ENCODE measurements at places on chromosomes 7 and 10.

DNA sequence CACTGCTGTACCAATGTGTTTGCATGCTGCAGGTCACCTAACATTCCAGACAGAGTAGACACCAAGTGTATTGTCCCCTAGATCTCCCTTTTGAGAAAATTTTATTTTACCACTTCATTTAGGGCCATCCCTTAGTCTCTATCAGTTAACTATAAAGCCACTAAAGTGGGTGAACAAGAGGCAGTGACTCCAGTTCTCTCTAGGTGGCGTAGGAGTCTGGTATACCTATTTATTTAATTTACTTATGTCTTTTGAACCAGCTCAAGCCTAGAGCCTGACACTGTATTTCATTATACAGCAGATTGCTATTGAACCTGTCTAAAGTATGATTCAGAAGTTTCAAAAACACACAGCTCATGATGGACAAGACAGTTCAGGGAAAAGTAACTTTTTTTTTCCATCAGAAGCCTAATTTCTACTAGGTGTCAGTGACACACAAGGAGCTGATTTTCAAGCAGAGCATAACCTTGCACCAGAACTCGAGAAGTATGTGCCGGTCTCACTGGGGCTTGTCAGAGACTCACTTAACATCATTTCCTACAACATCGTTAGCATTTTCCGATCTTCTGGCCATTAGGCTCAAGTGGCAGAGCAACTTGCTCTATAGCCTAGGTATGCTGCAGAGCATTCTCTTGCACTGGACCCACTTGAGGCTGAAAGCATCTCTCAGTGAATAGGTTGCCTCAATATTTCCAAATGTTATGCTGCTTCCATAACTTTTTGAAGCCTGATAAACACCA, 175.4 kb downstream of the CDC14C start:
- DNase-seq, result no peak

DNA sequence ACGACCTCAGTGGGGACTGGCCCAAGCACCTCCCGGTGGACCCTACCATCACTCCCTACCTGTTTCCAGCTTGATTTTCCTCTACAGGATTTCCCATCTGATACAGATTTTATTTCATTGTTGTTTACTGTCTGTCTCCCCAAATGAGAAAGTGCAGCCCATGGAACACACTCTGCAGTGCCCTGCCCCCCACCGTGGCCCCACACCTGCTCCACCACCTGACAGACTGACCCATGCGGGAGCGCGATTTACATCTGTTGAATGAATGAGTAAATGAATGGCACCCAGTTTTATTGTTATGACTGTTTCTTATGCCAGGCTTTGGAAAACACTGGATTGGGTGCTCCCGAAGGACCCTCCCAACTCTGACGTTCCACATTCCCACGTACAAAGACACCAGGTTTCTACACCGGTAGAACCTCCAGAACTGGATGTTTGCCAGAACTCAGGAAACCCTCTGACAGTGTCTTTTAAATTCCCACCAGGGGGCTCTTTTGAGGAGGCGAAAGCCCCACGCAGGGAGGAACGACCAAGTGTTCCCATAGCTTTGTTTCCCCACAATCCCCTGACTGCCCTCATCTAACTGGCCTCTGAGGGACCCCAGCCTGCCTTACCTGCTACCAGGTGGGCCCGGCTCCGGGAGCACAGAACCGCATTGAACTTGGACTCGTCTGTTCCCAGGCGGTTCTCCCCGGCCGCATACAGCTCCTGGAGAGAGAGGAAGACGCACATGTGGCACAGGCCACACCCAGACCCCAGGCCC, 29.0 kb downstream of the PLAC9 start:
- no peak for DNase-seq

GRCh38 chr7:1632916-1633785, 36.9 kb upstream of the ELFN1 start:
- DNase-seq, result no peak

DNA sequence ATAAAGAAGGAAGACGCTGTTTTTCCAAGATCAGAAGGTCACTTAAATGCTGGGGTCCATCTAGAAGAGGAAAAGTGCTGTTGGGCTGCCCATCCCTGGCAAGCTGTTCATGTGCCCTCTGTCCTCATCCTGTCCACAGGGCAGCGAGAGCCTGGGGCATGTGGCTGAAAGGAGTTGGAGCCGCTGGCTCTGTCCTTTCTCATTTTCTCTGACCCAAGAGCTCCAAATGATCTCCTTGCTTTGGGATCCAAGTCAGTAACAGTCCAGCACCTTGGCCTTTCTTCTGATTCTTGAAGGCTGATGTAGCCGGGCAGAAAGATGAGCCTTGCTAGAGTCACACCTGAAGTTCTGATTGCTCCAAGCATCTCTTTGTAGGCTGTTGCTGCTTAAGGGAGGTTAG, 44.4 kb downstream of the SPDYE5 start:
- DNase-seq, result no peak

DNA sequence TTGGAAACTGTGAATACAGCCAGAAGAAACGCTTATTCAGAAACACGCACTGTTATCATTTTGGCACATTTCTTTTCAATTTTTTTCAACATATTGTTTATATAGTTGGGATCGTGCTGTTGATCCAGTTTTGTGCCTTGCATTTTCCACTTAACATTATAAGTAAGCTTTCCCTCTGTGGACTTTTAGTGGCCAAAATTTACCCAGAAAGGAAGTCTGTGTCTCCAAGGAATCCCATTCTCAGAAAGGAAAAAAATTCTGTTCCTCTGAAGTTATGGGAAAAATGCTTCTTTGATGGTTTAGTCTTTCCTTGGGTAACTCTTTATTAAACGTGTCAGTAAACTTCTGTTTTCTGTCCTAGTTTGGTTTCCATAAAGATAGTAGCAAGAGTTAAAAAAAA, 280.0 kb downstream of the REEP3 start:
- DNase-seq, result no peak

DNA sequence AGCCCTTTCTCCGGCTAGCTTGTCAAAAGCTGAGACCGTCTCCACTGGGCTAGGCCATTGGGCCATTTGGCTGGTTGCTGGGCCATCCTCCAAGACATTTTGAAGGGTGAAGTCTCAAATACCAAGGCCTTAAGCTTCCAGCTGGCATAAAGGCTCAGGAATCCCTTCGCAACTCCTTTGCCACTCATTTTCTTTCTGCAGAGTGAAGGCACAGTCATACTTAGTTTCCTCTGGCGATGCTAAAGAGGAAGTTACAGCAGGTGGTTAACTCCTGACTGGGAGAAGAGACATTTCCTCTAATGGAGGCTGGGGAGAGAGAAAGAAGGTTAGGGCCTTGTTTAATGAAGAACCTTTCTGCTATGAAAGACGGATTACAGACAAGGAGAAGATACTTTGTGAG, 4.8 kb upstream of the REPIN1 start:
- DNase-seq, result no peak

DNA sequence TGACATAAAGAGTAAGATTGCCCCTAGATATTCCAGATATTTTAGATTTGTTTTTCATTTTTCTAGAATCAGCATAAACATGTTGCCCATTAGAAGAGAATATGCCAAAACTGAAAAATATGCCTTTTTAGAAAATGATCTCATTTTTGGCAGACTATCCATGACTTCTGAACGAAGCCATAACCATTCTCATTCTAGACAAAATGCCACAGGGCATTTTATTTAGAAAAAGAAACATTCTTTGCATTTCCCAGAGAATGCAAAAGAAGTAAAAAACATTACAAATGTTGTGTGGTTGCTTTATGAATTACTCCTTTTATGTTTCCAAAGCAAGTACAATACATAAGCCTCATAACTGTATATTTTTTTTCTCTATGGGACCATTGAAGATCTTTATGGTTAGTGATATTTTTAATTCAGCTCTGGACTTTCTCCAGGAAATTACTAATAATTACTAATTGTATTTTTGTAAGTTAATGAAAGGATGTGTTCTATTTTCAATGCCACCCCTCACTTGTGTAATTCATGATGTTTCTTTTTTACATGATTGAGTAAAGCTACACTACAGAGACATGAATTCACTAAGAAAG, 109.6 kb upstream of the SEM1 start:
- no peak for DNase-seq

DNA sequence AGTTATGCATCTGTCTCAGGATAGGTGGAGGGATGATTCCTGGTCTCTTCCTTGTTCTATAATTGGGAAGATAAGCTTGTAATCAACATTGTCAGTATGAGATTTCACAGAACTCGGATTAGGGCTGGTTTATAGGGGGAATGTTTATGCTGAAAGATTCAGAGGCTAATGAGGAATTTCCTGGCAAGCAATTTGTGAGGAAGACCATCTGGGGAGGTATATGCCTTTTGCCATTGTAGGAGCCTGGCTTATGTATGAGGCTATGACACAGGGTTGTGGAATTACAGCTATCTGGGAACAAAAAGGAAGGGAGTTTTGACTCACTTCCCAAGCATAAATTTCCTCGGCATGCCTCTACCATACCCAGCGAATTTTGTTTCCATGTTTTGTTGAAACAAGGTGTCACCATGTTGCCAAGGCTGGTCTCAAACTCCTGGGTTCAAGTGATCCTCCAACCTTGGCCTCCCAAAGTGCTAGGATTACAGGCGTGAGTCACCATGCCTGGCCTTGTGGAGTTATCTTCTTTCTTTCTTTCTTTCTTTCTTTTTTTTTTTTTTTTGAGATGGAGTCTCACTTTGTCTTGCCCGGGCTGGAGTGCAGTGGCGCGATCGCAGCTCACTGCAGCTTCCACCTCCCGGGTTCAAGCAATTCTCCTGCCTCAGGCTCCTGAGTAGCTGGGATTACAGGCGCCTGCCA, 1.6 kb upstream of the COPS6 start:
- DNase-seq, result no peak

GRCh38 chr10:33991924-33992323, 657.5 kb upstream of the NRP1 start:
- no peak for DNase-seq

GRCh38 chr7:157827045-157827862, 490.4 kb downstream of the DNAJB6 start:
- DNase-seq, result peak; percentile 19

DNA sequence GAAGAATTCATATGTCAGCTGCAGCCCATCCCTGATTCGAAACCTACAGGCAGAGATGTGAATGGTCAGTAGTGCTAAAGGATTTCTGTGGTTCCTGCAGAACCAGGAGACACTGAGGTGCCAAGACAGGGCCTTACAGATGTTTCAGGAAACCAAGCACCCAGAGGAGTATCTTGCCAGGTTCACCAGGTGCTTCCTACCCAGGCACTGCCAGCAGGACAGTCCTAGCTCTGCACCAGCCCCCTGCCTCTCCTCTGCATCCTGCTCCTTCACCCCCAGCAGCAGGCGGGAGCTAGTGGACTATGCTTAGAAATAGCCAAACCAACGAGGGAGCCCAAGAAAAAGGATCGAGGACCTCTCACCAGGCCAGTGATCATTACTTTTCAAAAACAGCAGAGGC, 4.2 kb upstream of the IKZF1 start:
- no peak for DNase-seq

DNA sequence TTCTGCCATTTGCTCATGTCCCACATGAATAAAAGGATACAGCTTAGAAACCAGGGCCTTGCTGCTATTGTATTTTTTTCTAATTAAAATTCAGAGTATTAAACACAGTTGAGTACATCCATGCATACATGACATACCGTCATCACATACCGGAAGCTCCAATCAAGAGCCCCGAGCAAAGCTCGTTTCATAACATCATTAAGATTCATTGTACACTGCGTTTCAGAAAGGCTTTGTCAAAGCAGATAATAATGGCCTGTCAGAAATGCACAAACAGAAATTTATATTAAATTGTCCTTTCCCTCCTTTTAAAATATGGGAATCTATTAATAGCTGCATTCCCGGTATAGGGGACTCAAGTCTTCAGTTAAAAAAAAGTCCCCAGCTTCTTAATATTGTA, 103.4 kb downstream of the PRTFDC1 start:
- DNase-seq, result no peak

DNA sequence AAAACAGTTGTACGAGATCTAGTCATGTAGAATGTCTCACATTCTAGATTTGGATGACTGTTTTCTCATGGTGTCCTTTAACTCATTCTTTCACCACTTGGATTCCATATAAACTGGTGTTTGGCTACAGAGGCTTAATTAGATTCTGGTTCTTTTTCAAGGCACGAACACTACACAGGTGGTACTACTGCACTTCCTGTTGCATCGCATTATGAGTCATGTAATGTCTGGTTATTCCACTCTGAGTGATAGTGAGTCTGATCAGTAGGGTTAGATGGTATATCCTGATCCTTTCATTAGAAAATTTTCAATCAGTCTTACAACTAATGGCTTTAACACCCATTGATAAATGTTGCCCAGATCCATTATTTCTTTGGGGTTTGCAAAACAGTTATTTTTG, 11.2 kb upstream of the AKAP9 start:
- no peak for DNase-seq

- peak; percentile 45 for DNase-seq
Measured at GRCh38 chr10:94403380-94404213, 1.3 kb downstream of the TBC1D12 start.

DNA sequence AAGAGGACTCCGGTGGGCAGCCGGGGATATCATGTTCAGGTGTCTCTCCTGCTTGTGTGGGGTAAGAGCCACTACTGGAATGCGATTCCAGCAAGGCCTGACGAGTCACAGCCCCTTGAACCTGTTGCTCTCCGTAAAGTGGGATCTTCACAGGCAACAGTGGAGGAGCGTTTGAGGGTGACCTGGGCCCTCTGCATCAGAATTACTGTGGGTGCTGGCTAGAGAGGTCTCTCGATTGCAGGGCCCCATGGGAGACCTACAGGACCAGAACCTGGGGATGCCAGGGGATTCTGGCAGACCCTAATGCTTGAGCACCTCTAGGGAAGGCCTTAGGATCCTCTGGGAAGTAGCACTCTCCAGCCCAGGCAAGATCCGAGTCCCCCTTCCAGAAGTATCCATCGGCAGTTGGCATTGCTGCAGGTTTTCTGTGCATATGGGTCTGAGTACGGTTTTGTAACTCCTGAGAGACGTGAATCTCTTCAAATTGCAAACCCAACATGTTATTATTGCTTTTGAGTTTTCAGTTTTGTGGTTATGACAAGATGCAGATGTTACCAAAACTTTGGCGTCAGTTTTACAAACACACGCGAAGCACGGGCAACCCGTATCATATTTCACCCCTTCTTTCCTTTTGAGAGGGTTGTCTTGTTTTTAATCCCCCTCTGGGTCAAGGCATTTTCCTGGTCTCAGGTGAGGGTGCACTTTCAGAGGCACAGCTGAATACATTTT, 4.6 kb downstream of the MGMT start:
- no peak for DNase-seq

DNA sequence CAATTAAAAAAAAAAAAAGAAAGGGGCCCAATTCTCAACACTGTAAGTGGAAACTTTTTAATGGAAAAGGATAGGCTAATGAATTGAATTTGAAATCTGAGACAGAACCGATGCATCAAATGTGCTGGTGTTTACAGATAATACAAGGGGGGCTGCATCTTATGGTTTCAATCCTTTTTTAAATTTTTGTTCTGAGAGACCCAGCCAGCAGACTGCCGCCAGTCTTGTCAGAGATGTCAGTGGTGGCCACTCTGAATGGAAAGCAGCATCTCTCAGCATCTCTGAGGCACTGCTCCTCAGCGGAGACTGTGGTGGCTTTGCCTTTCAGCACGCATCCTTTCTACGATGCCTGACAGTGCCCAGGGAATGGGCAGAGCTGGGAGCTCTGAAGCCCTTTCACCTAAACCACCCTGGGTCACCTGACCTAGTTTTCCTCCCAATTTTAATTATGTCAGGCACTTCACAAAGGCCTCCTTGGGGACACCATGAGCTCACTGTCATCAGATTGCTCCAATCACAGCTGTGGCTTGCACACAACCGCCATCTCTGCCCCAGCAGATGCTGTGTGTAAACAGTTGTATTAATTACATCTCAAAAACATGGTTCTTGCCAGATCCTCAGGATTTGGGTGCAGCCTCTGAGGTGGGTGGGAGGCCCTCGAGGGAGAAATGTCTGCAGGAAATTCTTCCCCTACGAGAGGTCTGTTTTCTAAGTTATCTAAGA, 81.2 kb downstream of the EGFR start:
- DNase-seq, result no peak

GRCh38 chr10:27383595-27384542, 120.2 kb upstream of the RAB18 start:
- DNase-seq, result no peak

Measured in posterior cingulate gyrus (tissue), 11 donors.